Activated CD4-positive, alpha-beta T cell treated with anti-CD3 and anti-CD28 coated beads, Interleukin-2, amount 50 U/mL, for 48 hours (primary cell): ENCODE measurements at places on chromosomes 7 and 10.

DNA sequence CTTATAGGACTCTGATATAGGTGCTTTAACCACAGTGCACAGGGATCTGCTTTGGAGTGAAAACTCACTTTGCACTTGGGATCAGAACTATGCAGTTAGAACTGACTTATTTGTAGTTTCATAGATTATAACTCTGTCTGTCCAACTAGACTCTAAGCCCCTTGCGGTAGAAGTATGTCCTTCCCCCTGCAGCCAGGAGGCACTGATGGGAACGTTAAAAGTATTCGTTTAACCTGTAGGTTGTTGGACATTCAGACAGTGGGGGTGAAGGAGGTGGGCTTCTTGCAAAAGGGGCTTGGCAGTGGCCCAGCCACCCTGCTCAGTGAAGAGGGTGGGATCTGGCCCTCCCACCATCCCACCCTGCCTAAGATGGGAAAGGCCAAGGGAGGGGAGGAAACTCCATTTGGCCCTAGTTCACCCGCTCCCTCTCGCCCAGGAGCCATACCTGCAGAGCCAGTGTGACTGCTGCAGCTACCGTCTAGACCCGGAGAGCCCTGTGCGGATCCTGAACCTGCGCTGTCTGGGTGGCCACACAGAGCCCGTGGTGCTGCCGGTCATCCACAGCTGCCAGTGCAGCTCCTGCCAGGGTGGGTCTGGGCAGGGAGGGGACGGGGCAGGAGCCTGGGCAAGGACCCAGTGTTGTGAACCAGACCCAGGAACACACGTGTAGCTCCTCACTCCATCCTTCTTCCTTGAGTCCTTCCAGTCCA lies 5.7 kb upstream of the ZNF862 start:
- DNase-seq = no peak

DNA sequence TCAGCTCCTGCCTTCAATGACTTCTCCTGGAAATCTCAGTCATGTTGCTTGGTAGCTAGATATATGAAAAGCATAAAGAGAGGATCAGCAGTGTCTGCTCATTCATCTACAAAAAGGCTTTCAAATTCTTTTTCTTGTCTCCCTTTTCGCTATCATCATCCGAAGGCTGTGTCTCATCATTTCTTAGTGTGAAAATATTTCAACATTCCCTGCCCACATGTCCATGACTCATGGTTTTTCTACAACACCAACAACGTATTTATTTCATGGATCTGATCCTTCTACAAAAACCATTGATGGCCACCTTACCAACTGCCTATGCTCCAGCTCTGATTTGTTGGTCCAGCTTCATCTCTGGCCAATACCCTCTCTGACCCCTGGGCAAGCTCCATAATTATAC lies 472.5 kb upstream of the GHITM start:
- DNase-seq = no peak

- DNase-seq = no peak
Observed at GRCh38 chr7:112828696-112829095, 38.5 kb upstream of the TMEM168 start.

DNA sequence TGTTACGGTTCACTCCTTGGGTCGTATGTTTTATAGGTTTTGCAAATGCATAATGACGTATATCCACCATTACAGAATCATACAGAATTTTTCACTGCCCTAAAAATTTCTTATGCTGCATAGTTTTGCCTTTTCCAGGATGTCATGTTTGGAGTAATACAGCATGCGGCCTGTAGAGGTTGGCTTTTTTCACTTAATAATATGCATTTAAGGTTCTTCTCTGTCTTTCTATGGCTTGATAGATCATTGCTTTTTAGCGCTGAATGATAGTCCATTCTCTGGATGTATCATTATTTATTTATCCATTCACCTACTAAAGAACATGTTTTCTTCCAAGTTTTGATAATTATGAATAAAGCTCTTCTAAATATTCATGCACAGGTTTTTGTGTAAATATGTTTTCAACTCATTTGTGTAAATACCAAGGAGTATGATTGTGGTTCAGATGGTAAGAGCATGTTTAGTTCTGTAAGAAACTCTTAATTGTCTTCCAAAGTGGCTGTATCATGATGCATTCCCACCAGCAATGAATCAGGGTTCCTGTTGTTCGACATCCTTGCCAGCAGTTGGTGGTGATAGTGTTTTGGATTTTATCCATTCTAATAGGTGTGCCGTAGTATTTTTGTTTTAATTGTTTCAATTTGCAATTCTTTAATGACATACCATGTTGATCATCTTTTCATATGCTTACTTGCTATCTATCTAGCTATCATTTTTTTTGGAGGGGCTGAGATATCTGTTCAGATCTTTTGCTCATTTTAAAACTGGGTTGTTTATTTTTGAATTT lies 531.2 kb upstream of the GHITM start:
- DNase-seq = no peak

DNA sequence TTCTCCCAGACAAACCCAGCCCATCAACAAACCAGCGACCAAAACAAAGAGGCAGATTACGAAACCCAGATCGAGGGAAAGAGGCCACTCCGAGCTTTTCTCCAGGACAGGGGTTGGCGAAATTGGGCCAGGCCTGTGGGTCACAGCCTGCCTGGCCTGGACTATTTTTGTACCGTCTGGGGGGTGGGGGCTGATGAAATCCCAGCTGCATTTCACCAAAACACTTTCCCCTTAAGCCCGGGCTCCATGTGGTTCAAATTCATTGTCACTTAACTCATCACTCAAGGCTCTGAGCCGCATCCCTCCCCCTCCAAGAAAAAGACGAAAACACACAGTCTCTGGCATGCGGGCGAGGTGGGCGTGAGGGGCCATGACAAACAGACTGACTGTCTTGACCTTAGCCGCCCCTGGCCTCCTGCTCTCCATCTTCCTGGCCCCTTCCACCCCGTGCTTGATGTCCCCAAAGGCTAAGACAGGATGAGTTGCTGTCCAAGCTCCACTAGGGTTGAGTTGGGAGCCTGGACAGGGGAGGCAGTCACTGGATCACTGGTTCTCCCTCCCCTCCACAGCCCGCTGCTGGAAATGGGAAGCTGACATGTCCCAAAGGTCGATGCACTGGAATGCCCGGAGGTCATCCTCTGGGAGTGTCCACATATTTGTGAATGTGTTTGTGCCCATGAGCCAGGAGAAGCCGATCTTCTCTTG lies 19.2 kb downstream of the TMEM270 start:
- no peak for DNase-seq

- DNase-seq = no peak
Observed at GRCh38 chr10:33273295-33274002, 61.0 kb downstream of the NRP1 start.

- peak; percentile 64 for DNase-seq
Observed at GRCh38 chr7:44622342-44623151, 16.1 kb downstream of the OGDH start.

DNA sequence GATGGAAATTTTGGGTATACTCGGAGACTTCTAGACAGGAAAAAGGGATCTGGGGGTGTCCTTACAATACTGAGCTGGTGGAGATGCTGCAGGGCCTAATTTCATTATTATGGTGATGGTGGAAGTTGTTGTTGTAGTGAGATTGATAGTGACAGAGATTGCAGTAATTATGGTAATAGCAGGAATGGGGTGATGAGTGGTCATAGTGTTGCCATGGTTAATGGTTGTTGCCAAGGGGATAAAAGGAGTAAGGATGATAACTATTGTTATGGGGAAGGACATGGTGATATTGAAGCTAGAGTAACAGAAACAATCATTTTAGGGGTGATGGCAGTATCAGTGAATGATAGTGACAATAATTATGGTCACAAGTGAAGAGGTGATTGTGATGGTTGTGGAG lies 27.1 kb upstream of the LBX1 start:
- DNase-seq = no peak

- DNase-seq = no peak
Observed at GRCh38 chr10:11042357-11042756, 24.7 kb downstream of the CELF2 start.

DNA sequence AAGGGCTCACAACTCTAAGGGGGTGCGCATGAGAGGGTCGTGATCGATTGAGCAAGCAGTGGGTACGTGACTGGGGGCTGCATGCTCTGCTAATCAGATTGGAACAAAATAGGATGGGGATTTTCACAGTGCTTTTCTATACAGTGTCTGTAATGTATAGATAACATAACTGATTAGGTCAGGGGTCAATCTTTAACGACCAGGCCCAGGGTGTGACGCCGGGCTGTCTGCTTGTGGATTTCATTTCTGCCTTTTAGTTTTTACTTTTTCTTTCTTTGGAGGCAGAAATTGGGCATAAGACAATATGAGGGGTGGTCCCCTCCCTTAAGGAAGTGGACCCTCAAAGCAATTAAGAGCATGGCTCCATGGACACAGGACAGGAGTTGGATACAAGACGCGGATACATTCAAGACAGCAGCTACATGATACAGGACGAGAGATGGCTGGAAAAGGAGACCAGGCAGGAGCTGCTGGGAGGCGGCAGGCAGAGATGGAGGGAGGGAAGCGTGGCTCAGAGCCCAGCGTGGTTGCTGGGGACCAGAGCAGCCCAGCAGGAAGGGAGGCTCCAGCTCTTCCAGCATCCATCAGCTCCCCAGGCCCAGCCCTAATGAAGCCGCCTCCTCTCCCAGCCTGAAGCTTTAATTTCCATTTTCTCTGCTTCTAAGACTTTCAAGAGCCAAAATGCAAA lies 31.6 kb downstream of the GSDME start:
- DNase-seq = no peak

DNA sequence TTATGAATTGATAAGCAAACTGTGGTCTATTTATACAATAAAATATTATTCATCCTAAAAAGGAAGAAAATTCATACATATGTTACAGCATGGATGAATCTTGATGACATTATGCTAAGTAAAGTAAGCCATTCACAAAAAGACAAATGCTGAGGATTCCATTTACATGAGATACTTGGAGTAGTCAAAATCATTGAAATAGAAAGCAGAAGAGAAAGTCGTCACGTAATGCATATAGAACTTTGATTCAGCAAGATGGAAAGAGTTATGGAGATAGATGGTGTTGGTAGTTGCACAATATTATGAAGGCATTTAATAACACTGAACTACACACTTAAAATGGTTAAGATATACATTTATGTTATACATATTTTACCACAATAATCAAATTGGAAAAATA lies 309.7 kb upstream of the KLF6 start:
- DNase-seq = no peak

GRCh38 chr7:52257890-52258289 lies 777.5 kb upstream of the POM121L12 start:
- no peak for DNase-seq

GRCh38 chr7:70678621-70679251 lies 453.2 kb upstream of the GALNT17 start:
- no peak for DNase-seq

DNA sequence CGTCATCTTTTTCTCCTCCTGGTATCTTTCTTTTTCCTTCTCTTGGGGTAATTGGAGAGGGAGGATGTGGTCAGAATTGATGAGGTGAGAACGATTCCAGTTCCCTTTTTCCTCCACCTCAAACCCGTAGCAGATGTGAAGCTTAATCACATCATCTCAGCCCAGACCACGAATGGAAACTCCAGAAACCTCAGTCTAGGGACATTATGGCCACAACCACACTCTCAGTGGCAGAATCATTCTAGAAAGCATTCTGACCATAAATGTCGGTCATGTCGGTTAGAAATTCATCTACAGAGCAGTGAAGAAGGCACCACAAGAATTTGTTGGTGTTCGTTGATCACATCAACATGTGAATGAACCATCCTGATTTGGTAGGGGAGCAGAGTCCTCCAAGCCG lies 78.7 kb downstream of the GATA3 start:
- peak; percentile 70 for DNase-seq

- DNase-seq = no peak
Observed at GRCh38 chr7:77335581-77335980, 80.6 kb downstream of the GSAP start.

- DNase-seq = no peak
Observed at GRCh38 chr10:125203186-125203800, 42.9 kb upstream of the CTBP2 start.

GRCh38 chr7:97801108-97801507 lies 69.2 kb downstream of the TAC1 start:
- no peak for DNase-seq

DNA sequence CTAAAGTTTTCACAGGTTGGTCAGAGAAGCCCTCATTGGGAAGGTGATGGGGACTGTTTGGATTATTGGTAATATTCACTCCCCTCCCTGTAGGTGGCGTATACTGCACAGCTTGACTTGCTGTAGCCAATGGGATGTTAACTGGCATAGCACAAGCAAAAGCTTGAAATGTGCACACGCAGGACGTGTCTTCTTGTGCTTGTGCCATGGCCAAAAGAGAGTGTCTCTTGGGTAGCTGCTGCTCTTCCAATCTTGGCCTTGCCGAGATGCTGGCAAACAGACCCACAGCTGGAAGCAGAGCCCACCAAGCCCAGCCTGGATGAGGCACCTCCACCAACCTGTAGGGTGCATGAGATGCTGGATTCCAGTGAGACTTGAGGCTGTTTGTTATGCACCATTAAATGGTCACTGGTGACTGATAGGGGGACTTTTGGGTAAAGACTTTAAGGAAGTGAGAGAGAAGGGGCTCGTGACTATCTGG lies 266.0 kb downstream of the GRID1 start:
- DNase-seq = no peak

DNA sequence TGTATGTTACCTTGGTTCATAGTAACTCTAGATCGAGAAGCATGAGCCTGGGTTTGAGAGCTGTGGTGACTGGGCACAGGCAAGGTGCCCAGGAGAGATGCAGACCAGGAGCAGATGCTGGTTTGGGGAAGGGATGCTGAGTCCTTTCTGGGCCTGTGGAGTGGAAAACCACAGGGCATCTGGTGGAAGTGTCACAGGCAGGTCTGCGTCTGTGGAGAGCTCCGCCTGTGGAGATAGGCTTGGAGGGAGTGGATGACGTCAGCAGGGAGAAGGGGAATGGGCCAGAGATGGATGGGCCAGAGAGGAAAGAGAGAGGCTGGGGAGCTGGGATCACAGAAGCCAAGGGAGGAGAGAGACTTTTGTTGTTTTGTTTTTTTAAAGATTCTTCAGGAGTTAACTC lies 14.8 kb downstream of the CYP26A1 start:
- no peak for DNase-seq

DNA sequence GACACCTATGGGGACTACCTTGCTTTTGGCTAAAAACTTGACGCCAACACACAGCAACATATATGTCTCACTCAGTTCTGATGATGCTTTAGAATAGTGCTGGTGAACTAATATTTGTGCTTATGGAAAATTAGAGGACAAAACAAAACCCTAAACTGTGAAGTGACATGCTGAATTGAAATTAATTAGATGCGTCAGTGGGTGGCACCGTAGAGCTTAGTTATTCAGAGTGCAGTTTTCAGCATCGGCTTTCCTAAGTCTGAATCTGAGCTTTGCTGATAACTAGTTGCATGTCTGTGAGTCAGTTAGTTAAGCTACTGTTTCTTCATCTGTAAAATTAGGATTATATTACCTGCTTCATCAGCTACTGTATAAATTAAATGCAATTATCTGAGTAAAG lies 245.0 kb upstream of the SORCS1 start:
- no peak for DNase-seq

DNA sequence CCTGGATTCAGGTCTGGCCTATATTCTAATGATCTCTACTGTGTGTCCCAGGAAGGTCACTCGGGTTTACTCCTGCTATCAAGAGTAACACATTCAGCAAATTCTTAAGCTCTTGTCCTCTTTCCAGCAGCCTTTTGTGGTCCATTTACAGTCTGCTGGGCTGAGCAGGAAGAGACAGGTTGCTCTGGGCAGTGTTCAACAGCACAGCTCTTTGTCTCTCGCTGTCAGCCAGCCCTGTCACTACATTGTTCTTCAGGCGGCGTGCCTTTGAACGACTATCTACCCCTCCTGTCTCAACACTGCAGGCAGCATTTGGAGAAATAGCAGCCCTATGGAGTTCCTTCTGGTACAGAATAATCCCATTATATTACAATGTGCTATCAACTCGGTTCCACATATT lies 192.2 kb upstream of the TBX20 start:
- no peak for DNase-seq
